ENCODE measurements at places on chromosomes 7 and 10.

DNA sequence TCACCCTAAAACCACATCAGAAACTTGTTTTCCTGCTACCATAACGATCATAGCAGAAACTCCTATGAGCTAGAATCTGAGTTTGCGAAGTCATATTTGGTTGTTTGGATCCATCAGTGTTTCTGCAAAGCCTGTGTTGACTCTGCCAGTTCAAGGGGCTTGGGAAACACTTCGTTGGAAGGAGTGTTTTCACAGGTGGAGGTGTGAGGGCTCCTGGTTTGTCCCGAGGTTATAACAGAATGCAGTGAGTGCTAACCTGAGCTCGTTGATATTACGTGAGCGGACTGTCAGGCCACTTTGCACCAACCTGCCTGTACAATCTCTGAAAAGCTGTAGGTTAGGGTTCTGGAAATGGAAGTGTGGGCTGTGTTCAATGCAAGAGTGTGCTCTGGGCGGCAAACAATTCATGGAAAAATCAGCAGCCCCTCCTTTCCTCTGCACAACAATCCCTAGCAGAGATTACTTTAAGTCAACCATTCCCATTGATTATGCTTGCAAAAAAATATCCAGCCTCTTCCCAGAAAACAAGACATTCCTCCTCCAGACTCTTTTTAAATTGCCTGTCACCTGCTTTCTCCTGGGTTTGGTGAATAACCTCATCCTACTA is 622.0 kb downstream of the TYW1 start:
- DNase-seq, result no peak

DNA sequence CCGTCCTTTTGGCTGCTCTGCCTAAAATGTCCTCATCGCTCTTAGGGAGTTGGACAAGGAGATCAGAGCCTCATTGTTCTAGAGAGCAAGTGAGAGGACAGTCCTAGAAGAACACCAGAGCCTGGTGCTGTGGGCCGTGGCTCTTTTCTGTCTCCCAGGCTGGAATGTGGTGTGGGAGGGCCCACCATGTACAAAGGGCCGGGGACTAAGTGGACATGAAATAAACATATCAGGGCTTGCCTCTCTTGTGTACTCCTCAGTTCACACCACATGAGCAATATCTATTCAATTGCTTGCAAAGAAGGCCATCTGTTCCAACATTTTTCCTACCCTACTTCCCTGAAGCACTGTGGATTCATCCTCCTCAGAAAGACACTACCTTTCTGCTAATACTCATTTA is 510.4 kb downstream of the SUGCT start:
- no peak for DNase-seq

GRCh38 chr7:55486192-55486590 is 86.1 kb downstream of the VOPP1 start:
- no peak for DNase-seq

DNA sequence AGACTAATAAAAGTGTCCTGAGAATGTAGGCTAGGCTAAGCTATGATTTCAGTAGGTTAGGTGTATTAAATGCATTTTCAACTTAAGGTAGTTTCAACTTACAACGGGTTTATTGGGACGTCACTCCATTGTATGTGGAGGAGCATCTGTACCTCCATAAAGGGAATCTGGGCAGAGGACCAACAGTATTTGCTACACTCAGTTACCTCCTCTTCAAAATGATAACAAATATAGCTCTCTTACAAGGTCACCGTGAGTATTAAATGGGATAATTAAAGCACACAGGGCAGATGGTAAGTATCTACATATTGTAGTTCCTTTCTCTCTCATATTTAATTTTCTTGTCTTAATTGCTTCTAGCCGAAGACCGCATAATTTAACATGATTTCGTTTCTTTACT is 59.0 kb upstream of the FGL2 start:
- no peak for DNase-seq

DNA sequence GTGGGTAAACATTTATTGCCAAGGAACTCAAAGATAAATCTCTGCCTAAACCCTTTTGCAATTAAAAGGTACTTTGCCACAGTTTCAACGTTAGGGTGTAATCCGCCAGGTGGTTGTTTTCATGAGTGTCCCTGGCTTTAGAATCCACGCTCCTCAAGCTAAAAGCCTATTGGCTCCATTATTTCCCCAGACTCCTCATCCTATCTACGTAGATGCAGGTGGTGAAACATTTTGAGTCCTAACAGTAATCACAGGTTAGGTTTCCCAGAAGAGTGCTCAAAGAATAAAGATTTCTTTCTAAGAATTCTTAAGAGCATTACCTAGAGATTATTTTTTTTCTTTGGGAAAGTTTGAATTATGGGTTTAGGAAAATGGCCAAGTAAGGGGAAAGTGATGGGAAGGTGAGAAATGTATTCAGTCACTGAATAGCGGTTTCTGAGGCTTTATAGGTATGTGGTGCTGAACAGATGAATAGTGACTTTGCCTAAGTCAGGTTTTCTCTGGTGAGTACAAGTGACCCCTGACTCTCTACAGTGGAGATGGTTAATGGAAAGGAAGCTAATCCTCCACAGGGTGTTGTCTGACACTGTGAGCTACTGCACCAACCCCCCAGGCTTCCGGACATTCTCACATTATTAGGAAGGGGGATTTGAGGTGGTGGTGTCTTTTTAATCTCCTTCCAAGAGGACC is 60.2 kb downstream of the NRP1 start:
- DNase-seq, result no peak
